ENCODE measurements at places on chromosomes 2 and 18. TPM values are rescaled to one million over a fixed set of nuclear protein-coding genes. Genes with fewer than 3 reads are reported as not detected.

DNA sequence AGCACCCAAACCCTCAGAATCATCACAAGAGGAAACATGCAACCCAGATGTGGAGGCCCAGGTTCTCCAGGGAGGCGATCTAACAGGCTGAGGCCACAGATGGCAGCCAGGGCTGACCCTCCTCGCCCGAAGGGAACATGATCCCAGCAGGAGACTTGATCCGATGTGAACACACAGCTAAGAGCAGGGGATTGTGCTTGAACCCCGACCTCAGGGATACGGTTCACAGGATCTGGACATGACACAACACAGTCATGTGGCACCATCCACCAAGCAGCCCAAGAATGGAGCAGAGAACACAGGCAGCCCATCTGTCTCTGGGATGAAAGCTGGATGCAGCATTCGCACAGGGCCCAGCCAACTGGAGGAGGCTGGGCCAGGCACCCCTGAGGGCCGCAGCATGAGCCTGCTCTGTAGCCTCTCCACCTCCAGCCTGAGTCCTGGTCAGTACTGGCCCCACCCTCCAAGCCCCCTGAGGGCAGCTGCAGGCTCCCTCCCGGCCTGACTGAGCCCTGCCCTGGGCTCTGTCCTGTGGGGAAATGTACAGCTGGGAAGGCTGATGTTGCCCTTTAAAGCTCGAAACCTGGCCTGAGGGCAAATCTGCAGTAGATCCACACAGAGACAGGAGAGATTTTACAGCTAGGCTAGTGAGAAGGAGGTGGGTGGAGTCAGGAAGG is 39.0 kb downstream of the AQP12A start:
- DNase-seq: no peak

DNA sequence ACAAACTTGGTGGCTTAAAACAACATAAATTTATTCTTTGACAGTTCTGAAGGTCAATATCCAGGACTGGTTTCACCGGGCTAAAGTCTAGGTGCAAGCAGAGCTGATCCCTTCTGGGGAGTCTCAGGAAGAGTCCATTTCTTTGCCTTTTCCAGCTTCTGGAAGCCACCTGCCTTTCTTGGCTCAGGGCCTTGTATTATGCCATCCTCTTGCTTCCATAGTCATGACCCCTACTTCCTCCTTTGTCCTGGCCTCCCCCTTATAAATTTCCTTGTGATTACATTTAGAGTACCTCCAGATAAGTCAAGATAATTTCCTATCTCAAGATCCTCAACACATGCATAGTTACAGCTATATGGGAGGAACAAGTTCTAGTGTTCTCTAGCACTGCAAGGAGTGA is 1089.5 kb downstream of the LRP1B start:
- DNase-seq: no peak

DNA sequence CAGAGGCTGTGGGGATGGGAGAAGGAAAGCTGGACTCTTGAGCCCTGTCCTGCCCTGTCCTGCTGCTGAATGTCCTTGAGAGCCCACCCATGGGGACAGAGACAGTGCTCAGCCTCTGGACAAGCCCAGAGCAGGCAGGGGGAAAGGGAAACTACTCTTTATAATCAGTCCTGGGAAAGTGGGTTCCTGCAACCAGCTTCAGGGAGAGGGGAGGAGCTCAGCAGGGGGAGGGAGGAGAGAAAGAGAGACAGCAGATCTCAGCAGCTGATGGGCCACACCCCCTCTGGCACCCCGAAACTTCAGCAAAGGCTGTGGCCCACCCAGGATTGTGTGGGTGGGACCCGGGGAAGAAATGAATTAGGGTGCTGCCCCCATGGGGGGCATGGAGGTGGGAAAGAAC is 11.6 kb downstream of the ECEL1 start:
- no peak for DNase-seq

DNA sequence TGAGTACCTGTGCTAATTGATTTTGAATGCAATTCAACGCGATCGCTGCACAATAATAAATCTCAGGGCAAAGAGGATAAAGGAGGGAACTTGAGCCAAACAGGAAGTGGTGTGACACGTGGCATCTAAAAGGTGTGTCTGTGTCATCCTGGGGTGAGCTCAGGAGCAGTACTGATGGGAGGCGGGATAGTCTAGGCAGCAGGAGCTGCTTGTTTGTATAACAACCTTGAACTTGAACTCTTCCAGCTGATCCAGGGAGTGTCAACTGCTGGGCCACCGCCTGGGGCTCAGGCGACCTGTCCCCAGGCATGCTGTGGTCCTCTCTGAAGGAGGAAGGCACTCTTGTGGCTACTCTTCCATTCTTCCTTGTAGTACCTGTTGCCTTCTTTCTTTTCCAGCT is 61.2 kb downstream of the BOD1L2 start:
- DNase-seq: no peak

GRCh38 chr18:42222557-42222956 is 267.5 kb downstream of the PIK3C3 start:
- no peak for DNase-seq

DNA sequence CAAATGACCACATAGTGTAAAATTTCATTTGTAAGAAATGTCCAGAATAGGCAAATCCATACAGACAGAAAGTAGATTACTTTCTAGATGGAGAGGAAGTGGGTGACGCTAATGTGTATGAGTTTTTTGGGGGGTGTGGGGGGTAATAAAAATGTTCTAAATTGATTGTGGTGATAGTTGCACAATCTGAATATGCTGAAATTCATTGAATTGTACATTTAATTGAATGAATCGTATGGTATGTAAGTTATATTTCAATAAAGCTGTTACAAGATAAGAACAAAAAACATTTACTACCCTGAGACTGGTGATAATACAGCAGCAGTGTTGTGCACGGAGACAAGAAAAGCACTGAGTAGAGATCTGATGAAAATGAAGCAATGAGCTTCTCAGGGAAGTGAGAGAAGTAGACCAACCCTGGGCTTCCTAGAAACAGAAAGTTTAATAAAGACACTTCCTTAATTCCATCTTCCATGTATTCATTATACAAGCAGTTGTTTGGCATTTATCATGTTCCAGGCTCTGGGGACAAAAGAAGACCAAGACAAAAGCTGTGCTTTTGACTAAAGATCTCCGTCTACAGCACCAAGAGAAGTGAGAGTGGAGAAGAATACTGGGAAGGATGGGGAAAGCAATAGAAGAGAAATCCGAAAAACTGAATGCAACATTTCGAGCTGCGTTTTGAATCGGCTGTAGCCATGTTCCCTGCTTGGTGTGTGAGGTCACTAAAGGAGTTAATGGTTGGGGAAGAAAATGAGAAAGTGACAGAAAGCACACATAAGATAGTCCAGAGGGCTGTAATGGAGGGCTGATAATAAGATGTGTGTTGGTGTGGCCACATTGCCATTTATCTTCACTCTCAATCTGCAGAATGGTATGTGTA is 1.8 kb upstream of the PDE11A start:
- peak; percentile 11 for DNase-seq

- DNase-seq: peak; percentile 23
Measured at GRCh38 chr2:192500550-192501200, 305.9 kb upstream of the TMEFF2 start.

DNA sequence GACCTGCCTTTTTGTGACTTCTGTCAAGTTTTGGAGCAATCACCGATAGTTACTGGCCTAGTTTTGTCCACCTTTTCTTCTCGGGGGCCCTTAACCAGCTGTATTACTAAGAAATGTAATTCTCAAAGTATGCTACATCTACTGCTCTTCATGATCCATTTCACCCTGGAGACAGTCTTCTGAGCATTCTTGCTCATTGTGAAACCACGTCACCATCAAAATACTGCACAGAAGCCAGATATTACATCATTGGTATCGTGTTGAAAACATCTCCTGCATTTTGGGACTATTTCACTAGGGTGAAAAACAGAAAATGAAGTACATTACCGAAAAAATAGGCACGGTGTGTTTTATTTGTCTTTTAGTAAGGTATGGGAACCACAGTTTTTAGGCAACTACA is 11.7 kb downstream of the LYPD6B start:
- peak; percentile 20 for DNase-seq

DNA sequence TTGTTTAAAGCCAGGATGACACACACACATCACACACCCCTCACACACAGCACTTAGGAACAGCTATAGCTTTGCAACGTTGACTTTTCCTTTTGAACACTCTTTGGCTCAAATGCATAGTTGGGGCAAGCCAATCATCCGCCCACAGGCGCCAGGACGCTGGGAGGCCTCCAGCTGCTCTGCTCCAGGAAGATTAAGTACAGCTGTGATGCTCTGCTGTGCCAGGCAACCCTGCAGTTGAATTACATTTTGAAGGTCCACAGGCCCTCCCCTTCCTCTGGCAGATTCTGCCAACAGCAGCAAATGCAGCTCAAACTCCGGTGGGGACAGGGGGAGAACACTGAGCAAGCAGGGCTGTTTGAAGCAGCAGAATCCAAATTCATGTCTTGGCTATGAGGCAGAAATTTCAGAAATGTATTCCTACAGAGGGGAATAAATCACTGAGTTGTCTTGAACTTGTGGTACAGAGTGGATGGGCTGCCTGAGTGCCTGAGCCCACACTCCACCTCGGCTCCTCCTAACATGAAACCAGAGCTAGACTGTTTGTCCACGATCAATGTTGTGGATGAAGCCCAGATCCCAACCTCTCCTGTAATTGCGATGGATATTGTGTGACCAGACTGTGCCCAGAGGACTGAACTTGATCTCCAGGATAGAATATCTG is 86.5 kb upstream of the PPP1CB start:
- peak; percentile 74 for DNase-seq

GRCh38 chr2:225002656-225003045 is 39.6 kb downstream of the DOCK10 start:
- no peak for DNase-seq

DNA sequence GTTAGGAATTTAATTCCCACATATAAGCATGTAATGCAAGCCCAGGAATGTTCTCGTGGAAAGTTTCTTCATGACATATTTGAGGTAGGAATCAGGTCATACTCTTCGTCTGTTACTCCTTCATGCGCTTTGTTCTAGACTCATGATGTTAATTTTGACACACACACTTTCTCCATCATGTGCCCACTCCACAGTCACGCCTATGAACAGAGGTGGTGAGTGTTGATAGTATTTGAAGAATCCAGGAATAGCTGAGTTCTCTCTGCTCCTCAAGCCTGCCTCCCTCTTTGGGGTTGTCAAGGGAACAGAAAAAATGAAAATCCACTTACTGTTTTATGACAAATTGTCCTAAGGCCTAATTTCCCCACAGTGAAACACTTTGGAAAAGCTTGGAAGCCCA is 117.3 kb upstream of the SERPINE2 start:
- DNase-seq: no peak

DNA sequence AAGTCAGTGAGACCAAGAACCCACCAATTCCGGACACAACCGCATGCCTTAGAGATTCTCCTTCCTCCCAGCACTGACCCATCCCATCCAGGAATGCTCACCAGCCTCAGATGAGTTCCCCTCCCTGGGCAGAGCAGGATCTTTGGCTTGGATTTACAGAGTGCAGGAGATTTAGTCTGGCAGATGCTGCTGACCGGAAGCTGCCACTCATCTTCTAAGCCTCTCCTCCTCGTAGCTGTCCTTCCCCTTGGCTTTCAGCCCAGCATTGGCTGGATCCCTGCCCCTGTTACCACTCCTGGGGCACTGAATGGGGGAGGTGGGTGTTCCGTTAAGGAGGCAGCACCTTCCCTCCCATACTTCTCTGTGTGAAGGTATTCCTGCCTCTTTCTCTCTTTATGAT is 53.2 kb downstream of the VWA3B start:
- peak; percentile 10 for DNase-seq

GRCh38 chr2:174763780-174764179 is 492 bp downstream of the CHRNA1 start:
- no peak for DNase-seq

DNA sequence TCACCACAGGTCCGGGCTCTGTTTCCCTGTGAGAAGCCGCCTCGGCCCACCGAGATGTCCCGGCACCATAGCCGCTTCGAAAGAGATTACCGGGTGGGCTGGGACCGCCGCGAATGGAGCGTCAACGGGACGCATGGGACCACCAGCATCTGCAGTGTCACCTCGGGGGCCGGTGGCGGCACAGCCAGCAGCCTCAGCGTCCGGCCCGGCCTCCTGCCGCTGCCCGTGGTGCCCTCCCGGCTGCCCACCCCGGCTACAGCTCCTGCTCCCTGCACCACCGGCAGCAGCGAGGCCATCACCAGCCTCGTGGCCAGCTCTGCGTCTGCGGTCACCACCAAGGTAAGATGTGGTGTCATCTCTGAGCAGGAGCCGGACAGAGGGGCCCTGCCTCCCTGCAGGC is 177.2 kb downstream of the KLHL29 start:
- DNase-seq: no peak

GRCh38 chr2:152493417-152493816 is 158.4 kb downstream of the FMNL2 start:
- DNase-seq: no peak

DNA sequence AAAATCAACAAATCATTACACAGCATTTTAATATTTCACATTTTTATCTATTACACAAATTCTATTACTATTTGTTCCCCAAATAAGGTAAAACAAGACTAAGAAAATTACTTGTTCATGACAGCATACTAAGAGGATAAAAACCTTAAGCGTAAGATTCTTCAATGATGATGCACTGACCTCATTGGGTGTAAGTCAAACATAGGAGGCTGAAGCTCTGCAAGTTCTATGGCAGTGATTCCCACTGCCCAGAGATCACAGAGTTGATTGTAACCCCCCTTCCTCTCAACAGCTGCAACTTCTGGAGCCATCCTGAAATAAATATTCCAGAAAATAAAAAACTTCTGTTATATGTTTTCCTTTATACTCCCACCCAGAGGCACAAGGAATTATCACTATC is 82.2 kb upstream of the CDKL4 start:
- no peak for DNase-seq

DNA sequence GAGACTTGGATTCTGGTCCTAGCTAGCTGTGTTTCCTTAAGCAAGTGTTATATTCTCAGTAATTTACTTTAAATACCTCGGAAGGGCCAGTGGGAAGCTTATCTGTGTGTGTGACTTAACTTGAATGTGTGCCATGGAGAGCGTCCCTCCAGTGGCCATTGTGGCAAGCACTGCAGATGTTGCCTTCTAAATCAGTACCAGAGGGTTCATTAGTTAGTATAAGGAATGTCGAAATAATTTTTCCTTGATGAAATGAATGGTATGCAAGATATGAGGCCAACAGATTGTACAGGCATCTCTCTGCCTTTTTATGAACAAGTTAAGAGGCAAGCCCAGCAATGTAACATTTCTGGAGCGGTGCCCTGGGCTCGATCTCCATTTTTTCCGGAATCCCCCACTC is 52.0 kb downstream of the FBXO36 start:
- DNase-seq: peak; percentile 73

Gene SMAD7
- total RNA-seq: 32.9 TPM

Gene RBMS1
- total RNA-seq: 121 TPM

Gene BIN1
- total RNA-seq: 85.4 TPM

Gene PDCD1
- total RNA-seq: not detected

Gene RIT2
- total RNA-seq: not detected

Gene RBKS
- total RNA-seq: 1.3 TPM
